ENCODE measurements at places on chromosomes 3 and 15.

DNA sequence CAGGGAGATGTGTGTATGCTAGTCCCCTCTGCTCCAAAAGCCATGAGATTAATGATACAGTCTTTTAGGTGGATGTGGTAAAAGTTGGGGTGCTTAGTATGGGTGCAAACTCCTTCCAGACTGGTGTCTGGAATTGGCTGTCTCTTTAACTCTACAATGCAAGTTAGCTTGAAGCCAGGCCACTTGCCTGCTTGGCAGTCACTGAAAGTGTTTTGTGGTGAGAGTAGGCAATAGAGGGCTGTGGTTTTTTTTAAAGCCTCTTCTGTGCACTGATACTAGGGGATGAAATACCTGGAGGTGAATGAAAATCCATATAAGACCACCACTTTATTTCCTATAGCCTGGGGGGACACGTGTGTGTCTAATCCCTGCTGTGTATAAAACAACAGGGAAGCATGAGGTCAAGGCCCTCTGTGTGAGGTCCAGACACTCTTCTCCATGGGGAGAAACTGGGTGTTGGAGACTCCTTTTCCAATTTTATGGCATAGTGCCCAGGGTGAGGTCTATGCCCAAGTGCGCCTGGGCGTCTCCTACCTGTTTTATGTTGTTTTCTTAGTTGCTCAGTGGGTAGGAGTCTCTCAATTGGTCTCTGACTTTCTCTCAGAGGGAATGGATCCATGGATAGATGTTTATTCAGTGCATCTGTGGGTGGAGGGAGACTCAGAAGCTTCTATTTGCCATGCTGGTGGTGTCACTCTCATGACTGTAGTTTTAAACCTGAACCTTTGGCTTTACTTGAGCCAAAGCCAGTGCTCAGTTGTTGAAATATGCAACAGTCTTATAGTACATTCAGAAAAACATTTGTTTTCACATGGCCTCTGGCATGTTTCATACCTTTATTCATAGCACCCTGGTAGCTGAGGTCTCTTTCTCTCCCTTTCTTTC, 327.8 kb upstream of the ATP11B start:
- DNase-seq = no peak

DNA sequence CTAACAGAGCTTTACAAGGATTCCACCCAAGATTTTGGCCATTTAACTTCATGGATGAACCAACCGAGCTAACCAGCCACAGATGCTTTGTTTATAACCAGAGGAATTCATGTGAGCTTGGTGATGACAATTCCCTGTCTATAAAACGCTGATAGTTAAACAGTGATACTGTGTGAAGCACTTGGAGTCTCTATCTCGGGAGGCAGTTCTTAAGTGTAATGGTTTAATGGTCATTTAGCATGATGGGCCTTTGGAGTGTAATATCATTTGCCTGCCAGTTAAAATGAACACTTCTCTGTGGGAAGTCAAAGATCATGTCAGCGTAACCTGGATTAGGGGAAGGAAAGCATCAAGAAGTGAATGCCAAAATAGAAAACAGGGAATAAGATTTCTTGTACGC, 368.6 kb upstream of the THRB start:
- DNase-seq = no peak

GRCh38 chr3:82177774-82178173, 416.3 kb upstream of the GBE1 start:
- no peak for DNase-seq

GRCh38 chr15:100101426-100102089, 240.2 kb downstream of the ADAMTS17 start:
- no peak for DNase-seq

- DNase-seq = no peak
Measured at GRCh38 chr3:77329116-77329515, 289.2 kb downstream of the ROBO2 start.

GRCh38 chr3:2923390-2923789, 186.8 kb downstream of the IL5RA start:
- no peak for DNase-seq

DNA sequence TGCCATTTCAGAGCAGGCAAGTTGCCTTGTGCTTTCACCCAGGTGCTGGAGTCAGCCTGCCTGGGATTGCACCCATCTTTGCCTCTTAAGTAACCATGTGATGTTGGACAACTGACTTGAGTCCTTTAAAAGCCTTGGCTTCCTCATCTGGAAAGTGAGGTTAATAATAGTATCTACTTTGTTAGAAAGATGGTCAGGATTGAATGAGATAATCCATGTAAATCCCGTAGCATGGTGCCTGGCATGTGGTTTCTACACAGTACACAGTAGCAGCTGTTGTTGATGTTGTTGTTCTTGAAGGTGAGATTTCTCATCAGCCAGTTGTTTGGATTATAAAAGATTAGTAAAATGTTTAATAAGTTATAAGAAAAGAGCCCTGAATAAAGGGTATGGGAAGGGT, 48.8 kb downstream of the PSMD6 start:
- no peak for DNase-seq

DNA sequence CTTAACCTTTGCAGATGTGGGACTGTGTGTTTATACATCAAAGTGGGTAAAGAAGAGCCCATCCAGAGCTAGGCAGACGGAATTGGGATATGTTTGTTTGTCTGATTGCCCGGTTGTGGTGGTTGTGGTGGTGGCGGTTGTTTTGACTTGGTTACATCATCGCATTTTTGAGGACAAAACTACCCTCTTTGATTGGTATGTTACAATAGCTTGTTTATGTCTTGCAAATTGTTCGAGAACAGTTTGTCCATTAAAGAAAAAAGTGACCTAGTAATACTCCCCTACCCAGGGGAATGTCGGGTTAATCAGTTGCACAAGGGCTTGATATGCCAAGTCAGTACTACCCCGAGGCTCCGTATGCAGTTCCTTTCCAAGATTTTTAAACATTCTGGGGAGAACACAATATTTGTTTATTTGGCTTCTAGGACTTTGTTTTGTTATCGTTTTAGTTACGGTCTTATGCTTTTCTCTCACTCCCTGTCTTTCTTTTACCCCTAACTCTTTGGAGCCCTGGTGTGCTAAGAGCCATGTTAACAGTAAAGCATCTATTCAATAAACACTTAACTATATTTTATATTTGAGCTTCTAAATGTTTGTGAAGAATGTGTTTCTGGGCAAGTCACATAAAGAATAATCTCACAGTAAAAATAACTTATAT, 315.4 kb downstream of the LPP start:
- DNase-seq = no peak

DNA sequence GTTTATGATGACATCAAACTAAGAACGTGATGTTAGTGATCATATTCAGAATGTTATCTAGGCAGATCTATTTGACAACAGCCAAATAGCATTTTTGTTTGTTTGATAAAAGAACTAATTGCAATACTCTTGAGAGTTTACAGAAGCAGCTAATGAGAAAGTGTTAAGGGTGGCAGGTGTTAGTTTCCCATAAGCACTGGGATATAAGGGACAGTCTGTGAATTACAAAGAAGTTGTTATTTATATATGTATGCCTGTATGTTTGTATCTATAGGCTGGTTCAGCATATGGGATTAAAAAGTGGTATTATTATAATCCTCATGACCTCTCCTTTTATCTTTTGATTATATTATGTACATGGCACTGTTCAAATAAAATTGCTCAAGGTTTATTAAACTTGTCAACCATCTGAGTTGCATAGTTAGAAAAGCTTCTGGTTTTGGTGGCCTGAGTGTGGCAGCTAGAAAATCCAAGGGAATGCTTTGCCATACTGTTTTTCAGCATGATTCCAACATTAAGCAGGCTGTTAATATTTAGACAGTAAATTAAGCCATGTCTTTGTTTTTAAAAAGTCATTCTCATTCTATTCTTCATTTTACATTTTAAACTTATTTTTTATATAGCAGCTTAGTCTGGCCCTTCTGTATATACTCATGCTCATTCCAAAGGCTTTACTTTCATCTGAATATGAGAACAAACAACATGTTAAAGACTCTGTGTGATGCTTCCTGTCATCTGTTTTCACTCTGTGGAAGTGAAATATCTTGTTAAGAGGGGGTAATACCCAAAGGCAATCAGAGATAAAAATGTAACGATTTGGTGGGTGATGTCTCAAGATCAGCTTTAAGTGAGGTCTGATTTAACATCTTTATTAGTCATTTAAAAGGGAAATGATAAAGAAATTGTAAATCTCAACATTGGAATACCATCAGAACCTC, 13.1 kb downstream of the ROBO2 start:
- no peak for DNase-seq

DNA sequence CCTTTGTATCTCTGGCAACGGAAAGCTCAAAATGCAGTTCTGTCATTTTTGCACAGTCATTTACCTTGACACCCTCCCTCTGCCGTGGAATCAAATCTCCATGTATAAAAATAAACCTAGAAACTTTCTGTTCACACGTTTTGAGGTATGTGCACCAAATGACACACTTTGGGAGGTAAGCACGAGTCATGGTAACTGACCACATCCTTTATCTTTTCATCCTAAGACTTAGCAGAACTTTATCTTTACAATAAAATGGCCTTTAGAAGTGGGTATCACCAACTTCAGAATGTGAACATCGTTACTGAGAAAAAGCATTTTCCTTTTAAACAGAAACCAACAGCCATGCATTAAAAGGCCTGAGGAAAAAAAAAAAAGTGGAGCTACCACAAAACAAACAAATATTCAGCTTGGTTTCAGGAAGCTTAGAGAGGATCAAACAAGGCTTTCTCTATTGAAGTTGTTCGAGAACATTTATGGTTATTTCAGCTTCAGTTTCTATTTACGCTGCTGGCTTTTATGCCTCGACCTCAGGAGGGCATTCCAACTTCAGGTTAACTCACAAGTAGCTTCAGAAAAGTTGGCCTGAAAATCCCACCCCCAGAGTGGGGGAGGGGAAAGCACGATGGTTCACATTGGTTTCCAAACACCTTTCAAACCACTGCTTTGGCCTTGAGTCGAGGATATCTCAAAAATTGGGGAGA, 171.1 kb upstream of the ICE2 start:
- no peak for DNase-seq

DNA sequence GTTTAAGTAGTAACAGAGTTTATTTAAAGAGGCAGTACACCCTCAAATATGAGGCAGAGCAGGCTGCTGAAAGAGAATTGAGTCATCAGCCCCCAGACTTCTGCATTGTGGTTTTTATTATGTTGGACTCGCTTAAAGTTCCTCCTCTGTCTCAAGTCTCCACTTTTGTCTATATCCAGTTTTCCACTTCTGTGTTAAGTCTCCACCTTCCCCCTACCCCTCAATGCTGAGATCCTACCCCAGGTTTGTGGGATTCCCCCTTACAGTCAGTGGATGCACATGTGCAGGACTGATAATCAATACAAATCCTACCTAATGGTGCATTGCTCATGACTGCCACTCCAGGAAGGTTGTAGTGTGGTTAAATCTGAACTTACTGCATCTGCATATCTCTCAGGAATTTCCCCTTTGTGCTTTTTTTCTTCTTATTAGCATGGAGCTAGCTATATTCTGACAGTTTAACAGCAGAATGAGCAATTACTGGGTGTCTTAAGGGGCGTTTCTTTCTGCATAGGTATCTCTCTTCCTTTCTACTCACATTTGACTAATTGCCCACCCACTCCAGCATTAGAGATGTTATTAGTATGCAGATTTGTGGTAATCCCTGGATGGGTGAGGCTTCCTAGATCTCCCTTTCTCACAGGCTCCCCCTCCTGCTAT, 11.9 kb upstream of the CD200R1L start:
- no peak for DNase-seq

DNA sequence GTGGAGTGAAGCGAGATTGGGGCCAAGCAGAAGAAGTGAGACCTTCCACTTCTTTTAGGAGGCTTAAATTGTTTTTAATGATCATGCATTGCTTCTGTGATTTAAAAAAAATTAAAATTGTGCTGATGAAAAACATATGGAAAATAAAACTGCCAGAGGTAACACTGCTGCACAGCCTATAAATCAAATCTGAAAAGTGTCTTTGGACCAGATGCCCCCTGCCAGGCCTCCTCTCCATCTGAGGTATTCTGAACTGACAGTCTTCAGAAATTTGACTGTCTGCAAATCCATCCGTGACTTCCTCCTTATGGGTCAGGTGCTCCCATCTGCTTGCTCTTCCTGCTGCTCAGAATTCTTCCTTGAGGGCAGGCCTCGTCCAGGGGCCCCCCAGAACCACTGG, 108.5 kb upstream of the NR2E3 start:
- no peak for DNase-seq

- DNase-seq = no peak
Measured at GRCh38 chr3:183812761-183813445, 12.5 kb downstream of the MAP6D1 start.

DNA sequence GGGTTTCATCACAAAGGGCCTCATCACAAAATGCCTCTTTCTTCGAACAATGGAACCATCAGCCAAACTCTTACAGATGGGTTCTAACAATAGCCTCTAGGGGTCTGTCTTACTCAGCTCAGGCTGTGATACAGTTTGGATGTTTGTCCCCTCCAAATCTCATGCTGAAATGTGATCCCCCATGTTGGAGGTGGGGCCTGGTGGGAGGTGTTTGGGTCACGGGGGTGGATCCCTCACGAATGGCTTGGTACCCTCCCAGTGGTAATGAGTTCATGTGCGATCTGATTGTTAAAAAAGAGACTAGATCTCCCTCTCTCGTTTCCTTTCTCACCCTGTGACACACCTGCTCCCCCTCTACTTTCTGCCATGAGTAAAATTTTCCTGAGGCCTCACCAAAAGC, 47.9 kb upstream of the LIPC start:
- DNase-seq = no peak

DNA sequence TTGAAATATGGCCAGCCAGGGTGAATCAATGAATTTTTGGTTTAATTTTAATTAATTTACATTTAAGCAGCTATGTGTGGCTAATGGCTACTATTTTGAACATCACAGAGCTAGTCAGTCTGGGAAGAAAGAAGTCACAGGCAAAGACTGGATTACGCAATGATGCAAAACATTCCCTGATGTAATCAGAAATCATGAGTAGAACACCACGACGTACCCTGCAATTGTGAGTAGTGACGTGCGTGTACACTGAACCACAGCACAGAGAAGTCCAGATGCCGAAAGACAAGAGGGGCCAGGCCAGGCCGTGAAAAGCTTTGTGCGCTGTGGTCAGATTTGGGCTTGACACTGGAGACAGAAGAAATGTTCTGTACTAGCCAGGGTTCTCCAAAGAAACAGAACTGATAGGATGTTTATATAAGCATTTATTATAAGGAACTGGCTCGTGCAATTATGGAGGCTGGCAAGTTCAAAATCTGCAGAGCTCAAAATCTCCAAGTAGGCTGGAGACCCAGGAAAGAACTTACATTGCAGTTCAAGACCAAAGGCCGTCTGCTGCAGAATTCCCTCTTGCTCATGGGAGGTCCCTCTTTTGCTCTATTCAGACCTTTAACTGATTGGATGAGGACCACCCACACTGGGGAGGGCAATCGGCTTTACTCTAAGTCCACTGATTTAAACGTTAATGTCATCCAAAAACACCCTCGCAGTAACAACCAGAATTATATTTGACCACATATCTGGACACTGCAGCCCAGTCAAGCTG, 44.6 kb downstream of the SH3BP5 start:
- no peak for DNase-seq

Measured in LNCaP clone FGC (cell line).